ENCODE measurements at places on chromosomes 5 and 9.

GRCh38 chr5:124285733-124286132, 460.7 kb downstream of the ZNF608 start:
- no peak for DNase-seq

GRCh38 chr9:96327694-96328352, 25.8 kb upstream of the HSD17B3 start:
- DNase-seq: no peak

DNA sequence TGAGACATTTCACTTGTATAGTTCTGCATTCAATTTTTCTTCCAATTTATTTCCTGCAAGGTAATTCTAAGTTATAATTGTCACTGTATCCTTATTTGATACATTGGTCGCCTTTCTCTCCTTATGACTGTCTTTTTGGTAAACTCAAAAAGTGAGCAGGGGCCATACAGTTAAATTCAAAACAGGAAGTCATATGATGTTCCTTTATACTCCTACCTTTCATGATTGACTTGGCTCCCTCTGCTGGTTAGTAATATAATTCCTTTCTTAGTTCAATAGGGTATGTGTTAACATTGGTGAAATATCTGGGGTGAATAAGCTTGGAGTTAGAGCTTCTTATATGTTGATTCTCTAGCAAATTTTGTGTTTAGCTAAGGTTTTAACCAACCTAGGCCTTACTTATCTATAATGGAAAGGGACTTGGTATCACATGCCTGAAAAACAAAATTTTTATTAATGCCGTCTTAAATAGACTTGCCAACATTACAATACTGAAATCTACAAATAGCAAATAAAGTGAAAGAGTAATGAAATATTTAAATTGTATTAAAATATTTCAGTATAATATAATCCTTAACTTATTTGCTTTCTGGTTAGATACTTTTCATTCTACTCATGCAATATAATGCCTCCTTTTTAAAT, 6.0 kb upstream of the NIPBL start:
- no peak for DNase-seq

DNA sequence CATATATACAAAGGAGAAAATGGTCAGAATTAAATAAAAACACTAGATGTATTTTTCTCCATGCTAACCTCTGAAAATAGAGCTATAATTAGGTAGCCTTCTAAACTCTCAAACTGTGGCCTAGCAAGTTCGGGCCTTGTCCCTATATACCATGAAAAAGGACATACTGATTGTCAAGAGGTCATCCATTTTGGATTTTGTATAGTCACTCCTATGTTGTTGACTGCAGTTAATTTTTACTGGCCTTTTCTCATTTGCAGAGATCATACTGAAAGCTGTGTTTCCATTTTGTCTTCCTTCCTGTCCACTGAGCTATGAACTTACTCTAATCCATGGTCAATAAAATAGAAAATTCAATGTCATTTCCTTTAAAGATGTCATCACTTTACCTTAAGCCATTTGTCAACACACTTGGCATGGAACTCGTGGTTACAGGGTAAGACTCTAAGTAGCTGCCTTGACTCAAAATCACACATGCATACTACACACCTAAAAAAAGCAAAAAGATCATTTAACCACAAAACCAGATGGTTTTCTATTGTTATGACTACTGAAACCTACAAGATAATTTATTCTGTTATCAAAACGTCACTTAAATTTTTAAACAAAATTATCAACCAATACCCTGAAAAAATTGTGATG, 58.0 kb downstream of the RNF38 start:
- DNase-seq: no peak

GRCh38 chr5:66701244-66701643, 105.1 kb downstream of the MAST4 start:
- DNase-seq: no peak

DNA sequence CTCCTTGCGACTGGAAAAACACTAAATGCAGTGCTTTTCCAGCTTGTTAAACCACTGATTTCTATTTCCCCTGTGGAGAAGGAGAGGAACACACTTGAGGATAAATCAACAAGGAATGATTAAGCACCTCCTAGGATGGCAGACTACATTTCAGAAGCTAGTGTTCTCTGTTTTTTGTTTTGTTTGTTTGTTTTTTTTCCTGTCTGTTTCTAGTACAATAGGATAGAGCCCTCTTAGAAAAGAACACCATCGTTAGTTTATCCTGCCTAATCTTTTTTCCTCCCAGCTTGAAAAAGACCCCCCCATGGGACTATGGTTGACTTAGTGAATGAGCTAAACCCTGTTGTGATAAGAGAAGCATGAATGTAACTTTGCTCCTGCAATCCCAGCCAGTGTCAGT, 3.9 kb upstream of the TAL2 start:
- no peak for DNase-seq

DNA sequence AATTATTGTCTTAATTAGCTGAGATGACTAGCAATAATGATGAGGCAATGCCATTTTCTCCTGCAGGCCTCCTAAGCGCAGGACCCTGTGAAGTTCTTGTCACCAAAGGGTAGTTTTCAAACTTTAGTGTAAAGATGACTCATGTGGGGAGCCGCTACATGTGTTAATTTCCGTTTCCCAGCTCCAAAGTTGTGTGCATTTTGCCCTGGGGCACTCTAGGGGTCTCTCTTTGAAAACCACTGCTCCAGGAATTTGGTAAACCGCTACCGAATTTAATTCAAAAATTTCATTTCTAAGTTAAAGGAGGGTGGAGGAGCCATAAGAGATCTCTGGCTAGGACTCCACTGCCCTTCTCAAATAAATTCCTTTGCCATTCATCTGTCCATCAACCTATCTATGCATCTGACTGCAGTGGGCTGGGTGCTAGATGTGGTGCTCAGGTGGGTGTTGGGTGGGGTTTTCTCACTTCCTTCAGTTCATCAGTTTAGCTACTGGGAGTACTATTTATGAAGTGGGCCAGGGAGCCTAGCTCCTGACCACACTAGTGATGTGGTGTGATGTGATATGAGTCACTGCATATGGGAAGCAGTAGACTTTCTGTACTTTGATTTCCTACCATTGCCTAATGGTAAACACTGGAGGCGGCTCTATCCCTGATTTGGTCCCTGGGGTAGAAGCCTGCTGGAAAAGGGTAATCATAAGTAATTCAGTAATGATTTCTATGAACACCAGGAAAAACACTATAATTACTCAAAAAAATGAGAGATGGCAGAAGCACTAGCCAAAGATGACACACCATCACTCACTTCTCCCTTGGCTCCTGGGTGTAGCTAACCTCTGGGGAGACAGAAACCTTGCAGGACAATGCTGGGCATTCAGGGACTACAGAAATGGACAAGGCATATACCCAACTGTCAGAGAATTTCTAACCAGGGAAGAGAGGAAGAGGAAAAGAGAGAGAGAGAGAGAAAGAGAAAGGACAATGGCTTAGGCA, 4.0 kb upstream of the ZSWIM6 start:
- no peak for DNase-seq

DNA sequence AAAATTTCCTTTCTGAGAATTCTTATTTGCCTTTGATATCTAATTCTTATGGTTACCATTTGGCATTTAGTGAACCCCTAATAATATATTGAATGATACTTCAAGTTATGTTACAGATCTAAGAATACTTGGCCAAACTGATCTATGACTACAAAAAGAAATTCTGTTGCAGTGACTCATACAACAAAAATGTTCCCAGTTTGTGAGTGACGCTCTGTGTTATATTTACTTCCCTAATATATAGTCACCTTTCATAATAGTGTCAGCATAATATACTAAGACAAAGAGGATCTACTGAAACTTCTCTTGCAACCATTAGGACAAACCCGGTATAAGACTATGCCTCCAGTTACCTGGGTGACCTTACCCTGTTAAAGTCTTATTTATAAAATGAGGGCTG, 216.9 kb upstream of the TLX3 start:
- DNase-seq: no peak

DNA sequence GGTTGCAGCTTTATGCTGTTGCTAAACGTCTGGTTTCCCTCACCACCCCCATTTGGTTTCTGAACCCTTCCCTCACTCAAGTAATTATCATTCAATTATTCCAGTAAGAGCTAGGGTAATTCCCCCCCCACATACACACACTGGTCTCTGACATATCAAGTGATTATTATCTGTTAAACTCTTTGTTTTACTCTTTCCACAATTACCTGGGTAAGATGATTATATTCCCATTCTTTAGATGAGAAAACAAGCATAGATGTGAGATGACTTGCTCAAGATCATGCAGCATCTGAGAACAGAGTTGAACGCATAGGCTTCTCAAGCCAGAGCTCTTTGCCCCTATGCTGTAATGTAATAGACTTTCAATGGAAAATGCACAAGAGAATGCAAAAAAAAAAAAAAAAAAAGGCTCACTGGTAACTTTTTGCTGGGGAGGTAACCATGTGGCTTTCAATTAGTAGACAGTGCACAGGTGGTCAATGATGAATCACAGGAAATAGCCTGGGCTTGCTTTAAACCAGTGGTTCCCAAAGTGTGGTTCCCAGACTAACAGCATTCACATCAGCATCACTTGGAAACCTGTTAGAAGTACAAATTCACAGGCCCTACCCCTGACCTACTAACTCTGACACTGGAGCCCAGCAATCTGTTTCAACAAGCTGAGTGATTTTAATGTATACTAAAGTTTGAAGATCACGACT, 87.6 kb downstream of the PIK3R1 start:
- no peak for DNase-seq

DNA sequence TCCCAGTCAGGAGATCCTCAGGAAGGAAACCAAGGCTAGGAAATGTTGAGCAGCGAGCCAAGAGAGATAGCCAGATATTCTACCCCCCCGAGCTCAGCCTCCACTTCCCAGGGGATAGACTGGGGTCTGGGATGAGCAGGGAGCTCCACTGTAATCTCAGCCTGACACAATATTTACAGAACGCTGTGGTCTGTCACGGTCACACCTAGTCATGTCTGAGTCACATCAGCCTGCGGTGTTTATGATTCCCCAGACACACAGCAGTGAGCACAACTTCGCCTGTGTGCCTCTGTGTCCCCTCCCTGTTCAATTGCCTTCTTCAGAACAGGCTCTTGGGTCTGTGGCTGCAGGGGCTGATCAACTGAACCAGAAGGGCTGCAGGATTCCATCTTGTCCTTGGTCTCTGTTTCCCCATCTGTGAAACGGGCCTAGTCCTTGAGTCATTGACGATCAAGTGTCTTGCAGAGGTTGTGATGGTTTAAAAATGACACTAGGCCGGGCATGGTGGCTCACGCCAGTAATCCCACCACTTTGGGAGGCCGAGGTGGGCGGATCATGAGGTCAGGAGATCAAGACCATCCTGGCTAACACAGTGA, 8.6 kb upstream of the PRRX2 start:
- DNase-seq: no peak

DNA sequence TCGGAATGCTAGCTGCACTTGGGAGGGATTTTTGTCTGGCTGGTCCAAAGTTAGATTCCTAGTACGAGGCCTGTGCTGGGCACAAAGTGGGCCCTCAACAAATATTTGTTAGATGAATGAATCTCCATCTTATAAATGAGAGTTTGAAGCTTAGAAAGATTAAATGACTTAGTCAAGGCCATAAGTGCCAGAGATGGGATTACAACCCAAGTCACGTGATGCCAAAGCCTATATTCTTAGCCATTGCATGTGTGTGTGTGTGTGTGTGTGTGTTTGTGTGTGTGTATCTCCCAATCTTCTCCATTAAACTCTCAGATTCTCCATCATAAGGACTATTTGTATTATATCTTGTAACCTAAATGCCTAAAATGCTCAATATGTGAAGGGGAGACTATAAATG, 130.8 kb upstream of the MAP1B start:
- no peak for DNase-seq

GRCh38 chr5:126909856-126910255, 120.5 kb downstream of the MARCHF3 start:
- no peak for DNase-seq

GRCh38 chr5:6632324-6632887, 438 bp downstream of the NSUN2 start:
- DNase-seq: no peak

DNA sequence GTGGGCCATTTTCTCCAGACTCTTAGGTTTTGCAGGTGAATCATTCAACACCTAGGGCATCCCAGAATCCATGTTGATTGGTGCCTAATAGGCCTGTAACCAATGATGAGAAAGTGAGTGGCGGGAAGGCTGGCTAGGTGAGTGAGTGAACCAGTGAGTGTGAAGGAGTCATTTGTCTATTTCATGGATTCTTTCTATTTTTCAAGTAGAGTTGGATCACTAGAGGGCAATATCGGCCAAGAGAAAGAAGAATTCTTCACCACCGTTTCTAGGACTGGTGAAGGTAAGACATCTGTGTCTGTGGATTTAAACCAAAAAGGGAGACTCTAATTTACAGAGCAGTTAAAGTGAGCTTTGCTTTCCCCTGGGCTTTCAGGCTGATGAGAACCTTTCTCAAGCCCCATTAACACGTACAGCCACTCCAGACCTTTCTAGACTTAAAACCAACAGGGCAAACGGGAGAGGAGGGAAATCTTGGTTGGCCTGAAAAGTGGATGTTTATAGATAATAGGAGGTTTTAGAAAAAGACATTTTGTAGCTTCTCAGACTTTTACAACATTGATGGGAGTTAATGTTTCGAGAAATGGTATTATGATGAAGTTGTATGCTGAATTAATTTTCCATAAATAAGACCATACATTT, 114.3 kb upstream of the IL12B start:
- no peak for DNase-seq

DNA sequence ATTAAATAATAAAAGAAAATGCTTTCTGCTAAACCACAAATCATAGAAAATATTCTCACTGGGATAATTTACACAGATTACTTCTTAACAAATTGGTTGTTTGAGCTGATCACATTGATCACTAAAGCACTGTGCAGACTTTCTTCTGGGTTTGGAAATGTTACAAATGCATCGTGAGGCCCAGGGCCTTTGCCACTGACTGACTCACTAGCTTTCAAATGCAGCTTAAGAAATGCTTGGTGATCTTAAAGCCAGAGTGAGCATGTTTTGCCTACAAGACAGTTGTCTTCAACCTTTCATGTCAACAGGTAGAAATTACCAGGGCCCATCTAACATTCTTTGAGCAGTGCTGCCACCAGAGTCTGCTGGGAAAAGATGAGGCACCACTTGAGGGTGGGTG, 252.3 kb upstream of the ADRA1B start:
- no peak for DNase-seq

DNA sequence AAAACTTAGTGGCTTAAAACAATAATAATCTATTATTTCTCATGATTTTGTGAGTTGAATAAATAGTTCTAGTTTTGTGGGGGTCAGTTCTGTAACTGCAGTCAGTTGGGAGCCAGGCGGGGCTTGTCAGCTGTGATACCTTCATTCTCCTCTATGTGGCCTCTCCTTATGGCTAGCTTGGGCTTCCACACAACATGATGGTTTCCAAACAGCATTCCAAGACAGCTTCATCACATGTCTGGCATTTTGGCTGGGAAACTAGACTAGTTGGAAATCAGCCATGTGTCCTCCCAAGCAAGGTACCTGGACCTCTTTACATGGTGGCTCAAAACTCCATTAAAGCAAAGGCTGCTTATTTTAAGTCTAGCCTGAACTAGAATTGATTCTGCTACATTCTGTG, 61.4 kb upstream of the RANBP3L start:
- no peak for DNase-seq

- DNase-seq: no peak
Observed at GRCh38 chr9:116389541-116390302, 236.1 kb downstream of the PAPPA start.

Measured in activated T-helper 1 cell treated with anti-CD3 and anti-CD28 coated beads, Interleukin-2, amount 50 U/mL, for 16 hours (primary cell).